ENCODE measurements at places on chromosomes 13 and 19.

- DNase-seq, result no peak
Observed at GRCh38 chr19:45361608-45362007, 8.8 kb downstream of the ERCC2 start.

DNA sequence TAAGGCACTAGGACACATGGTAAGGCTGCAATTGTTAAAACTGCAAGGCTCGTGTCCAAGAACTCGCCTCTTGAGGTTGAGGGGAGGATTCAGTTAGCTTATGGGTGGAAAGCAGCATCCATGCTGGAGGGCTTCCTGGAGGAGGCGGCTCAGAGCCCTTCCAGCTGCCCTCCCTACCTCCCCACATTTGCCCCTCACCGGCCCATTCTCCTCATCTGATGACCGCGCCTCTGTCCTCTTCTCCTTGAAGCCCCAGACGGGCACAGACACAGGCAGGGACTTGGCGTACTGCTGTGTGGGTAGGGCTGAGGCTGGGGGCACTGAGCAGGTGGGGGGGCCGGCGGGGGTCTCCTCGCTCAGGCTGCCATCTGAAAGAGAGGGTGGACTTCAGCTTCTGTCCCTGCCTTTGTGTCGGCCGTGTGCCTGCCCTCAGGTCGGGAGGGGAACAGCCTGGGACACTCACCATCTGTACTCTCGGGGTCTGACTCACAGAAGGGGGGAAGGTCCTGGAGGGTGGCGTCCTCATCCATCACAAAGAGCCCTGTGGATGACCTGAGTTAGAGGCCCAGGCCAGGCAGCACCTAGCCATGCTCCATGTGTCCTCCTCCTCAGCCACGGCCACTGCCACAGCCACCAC lies 4.1 kb upstream of the PNKP start:
- DNase-seq, result no peak

DNA sequence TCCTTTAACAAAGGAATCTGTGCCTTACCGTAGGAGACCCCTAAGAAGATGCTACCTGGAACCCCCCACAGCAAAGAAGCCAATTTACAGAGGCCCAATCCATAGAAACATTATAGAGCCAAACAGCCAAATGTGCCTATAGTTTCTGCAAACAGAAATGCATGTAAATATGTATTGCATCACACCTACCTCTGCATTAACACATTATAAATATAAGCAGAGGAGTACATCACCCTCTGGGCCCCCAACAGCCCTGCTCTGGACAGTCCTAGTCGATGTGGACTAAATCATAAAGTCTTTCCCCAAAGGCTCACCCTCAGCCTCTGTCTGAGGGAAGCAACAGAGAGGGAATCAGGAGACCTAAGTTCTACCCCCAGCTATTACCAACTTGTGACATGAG lies 25.7 kb downstream of the ZNF541 start:
- no peak for DNase-seq

DNA sequence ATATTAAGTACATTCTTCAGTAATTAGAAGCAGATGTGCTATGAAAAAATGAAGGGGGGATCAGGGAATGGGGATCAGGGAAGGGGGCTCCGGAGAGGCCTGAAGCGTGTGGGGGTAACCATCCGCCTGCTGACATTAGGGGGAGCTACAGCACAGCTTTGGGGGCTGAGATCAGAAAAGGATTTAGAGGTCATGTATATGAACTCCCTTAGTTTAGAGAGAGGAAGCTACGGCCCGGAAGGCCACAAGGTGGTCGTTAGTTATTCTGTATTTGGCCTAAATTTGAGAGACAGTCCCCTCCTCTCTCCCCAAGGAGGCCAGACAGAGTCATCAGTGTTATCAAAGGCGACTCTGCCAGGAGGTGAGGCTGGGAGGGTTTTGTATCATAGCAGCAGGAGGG lies 99.0 kb downstream of the TM9SF2 start:
- DNase-seq, result no peak

DNA sequence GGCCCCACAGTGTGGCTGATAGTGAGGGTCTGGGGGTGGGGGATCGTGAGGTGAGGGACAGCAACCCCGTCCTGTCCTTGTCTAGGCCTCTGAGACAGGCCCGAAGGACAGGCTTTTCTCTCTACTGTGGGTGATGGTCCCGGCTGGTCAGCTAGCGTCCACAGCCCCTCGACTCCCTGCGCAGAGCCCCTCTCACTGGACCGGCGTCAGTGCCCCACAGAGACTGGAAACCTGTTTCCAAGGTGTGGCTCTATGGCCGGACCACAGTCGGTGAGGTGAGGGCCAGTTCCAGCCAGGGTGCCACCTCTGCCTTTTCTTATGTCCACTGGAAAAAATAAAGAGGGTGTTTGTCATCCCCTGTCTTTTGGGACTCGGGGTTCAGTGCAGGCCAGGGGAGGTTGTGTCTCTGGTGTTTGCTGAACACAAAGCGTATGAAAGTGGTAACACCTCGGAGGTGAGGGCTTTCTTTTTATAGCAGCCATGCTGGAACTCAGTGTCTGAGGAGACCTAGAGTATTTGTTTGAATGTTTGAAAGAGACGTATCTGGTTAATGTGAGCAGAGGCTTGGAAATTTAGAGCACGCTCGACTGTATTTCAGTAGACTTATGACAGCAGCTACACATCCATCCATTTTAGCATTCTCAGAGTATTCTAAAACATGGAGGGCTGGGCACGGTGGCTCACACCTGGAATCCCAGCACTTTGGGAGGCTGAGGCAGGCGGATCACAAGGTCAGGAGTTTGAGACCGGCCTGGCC lies 22.8 kb downstream of the ATP11A start:
- no peak for DNase-seq

- no peak for DNase-seq
Observed at GRCh38 chr13:100356889-100357288, 231.7 kb downstream of the GGACT start.

DNA sequence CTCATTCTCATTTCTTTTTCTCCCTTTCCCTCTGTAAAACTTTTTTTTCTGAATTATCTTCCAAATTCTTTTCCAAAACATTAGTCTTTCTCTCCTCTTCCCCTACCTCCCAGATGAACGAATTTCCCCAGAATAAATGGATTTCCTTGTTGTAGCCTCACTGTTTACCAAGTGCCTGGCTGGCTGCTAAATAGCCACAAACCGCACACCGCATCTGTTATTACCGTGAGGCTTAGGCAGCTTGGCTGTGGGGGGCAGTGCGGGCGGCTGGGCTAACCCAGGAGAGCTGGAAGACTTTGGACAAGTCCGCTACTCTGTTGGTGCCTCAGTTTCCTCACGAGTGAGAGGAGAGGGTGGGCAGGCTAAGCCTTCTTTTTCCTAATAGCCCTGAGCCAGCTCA lies 10.7 kb downstream of the IL17D start:
- no peak for DNase-seq

GRCh38 chr19:16316506-16316882 lies 8.1 kb upstream of the KLF2 start:
- no peak for DNase-seq

GRCh38 chr19:29690842-29691241 lies 24.2 kb downstream of the C19orf12 start:
- DNase-seq, result no peak

- no peak for DNase-seq
Observed at GRCh38 chr13:76848596-76848995, 37.6 kb downstream of the KCTD12 start.

- DNase-seq, result no peak
Observed at GRCh38 chr19:55098716-55099556, 18.5 kb downstream of the PPP1R12C start.

DNA sequence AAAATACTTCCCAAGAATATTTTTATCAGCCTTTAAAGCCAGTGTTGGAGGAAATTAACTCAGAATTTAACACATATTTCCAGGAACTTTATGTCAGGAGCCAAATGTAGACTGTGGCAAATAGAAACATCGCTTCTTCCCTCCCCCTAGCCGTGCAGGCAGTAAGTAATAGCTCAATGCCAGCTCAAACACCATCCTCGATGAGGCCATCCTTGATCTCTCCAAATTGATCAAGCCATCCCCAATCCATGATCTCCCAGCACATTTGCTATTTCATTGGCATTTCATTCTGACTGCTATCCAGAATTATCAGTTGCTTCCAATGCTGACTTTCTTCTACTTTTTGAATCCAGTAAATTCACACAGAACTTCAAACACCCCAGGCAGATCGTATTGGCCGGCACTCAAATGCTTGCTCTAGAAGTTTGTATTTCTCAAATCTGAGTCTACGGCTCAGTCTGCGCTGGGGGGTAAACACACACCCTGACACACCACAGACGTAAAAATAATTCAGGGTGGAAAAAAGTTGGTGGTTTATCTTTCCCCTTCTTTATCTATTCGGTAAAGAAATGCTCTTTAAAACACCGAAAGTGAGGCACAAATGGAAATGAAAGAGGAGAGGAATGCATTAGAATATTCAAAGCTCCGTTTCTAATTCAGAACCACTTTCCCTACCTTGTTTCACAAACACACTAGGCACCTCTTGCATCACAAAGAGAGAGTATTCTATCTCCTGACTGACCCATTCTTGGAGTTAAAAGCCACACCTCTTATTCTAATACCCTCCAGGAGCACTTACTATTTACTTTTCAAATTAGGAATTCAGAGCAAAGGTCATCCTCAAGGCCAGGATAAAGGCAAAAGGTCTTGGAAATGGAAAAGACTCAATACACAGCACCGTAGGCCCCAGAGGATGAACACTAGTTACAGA lies 991 bp downstream of the OBI1 start:
- DNase-seq, result no peak

DNA sequence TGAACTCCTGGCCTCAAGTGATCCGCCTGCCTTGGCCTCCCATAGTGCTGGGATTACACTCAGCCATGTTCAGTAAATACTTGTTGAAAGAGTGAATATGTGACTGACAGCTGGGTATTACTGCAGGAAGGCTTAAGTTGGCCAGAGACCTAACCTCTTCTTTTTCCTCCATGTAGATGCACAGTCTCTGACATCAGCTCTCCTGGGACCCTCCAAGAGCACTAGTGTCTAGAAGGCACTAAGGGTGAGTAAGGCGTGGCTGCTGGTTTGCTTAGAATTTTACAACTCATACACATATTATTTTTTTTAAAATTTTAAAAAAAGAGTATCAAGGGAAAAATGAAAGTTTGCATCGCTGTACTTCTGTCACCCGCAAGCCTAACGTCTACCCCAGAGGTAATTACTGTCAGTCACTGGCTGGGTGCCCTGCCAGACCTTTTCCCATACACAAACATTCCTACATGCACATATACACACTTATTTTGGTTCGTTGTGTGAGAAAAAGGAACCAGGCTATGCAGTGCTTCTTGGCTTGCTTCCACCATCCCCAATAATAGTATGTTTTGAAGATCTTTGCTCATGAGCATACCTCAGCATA lies 122.0 kb downstream of the SIPA1L3 start:
- no peak for DNase-seq

GRCh38 chr19:12581100-12581499 lies 29.5 kb downstream of the ZNF490 start:
- DNase-seq, result no peak

- DNase-seq, result no peak
Observed at GRCh38 chr13:24074678-24075077, 85.8 kb upstream of the SPATA13 start.

- DNase-seq, result no peak
Observed at GRCh38 chr19:10593820-10594637, 6.9 kb upstream of the AP1M2 start.

DNA sequence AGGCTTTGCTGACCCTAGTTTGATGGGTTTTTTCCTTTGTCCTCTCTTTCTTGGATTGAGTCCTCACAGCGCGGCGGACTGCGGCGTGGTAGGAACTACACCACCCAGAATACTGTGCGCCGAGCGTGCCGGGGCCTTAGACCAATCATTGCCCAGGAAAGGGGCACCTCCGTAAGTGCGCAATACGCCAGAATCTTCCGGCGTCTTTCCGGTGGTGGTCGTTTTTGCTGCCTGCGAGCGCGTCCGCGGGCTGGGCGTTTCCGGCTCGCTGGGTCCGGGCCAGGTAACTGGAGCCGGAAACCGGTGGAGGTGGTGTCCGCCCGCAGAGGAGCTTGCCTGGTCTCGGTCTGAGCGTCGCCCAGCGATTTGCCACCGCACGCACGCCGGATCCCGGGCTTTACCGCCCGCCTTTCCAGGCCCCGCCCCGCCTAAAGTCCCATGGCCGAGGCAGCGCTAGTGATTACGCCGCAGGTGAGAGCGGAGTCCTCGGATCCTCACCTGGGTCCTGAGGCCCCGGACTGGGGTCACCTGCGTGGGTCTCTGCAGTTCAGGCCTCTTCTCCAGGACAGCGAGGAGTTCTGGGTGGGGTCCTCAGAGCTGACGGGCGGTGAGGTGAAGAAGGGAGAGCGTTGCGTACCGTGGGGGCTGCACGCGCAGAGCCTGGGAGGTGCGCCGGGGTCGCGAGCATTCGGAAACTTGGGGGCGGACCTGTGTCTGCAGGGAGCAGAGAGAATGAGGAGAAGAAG lies at the start of gene ZNF549:
TSS of gene ZNF549 (plus strand) at position 221 of the 746 bp plus-strand sequence. CDS start at position 439, 218 bp downstream.
- peak; percentile 95 for DNase-seq

GRCh38 chr13:86567119-86567518 lies 767.9 kb upstream of the SLITRK6 start:
- DNase-seq, result no peak

DNA sequence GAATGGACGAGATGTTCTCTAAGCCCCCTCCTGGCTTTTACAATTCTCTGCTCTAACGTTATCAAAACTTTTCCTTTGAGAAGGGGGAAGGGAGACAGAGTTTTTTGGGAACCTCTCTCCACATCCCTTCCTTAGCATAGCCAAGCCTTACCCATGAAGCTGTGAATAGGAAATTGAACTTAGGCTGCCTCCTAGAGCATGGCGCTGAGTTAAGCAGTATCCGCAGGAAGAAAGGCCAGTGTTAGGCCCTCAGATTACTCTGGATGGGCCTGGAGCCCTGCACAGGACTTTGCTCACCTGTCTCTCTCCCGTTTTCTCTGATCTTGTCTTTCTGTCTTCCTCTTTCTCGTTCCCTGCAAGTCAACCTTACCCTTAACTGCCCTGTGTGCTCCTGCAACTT lies 39.6 kb downstream of the CYP2B6 start:
- DNase-seq, result no peak

DNA sequence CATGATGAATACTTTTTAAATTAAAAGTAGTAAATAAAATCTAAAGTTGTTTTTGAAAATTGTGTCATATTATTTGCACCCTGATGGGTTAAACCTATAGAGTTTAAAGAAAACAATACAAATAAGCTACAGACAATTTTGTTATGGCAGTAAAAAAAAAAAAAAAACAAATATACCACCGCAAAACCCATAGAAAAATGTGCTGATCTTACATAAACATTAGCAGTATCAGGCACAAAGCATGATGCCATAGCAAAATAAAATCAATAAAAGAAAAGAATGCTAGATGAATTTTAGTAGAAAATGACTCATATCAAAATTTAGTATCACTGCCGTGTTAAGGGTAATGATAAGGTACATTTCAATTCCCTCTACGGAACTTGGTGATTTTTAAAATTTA lies 826.0 kb downstream of the SLITRK1 start:
- no peak for DNase-seq

GRCh38 chr19:6230991-6231448 lies 48.8 kb downstream of the MLLT1 start:
- DNase-seq, result no peak

- no peak for DNase-seq
Observed at GRCh38 chr13:37492075-37492474, 106.5 kb downstream of the POSTN start.

DNA sequence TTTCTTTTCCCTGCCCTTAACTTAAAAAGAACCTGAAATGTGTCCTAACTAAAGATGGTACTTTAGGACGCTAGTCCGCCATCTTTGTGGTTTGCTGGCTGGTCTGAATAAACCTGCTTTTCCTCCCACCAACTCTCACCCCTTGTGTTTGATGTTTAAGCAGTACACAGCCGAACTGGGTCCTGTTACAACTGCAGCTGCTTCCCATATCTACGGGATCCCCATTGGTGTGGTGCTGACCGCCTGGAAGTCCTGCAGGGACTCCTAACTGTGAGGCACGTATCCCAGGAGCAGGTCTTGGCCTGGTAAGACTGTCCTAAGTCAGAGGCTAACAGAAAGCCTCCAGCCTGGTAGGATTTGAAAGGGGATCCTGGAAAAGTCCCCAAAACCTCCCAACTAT lies 40.9 kb upstream of the VSTM2B start:
- DNase-seq, result no peak
